ENCODE measurements at places on chromosomes 1 and 21.

GRCh38 chr21:35005077-35005476 lies 44.0 kb downstream of the RUNX1 start:
- H3K36me3 ChIP-seq: peaks cover 13% of the 10 kb centered on the region
- H3K4me3 ChIP-seq: no peak overlapping the region
- H3K27me3 ChIP-seq: no peaks in the 10 kb centered on the region
- peaks cover 73% of the 10 kb centered on the region for H3K4me1 ChIP-seq
- no peak for DNase-seq
- H3K27ac ChIP-seq: no peak overlapping the region

DNA sequence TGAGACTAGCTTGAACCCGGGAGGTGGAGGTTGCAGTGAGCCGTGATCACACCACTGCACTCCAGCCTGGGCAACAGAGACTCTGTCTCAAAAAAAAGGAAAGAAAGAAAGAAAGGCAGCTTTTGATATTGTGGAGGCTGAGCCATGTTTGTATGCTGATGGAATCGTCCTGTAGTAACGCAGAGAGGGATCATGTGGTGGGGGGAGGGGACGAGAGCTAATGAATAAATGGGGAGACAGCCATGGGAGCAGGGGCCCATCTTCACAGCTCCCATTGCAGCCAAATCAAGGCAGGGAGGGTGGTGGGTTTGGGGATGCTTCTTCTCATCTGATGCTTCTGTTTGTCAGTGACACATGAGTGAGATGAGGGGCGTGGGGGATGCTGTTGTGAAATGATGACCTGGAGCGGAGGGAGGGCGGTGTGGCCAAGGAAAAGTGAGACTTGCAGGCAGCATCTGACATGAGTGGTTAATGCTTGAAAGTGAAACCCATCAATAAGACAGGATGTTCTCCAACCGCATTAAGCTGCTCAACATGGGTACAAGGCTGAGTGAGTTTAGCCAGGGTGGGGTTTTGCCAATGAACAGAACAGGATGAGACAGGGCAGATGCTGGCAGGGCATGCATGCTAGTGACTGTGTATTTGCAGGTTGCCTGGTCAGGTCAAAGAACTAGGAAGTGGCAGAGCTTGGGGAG lies 16.7 kb downstream of the SPATA21 start:
- H3K27ac ChIP-seq: peak overlapping the region; percentile 79
- H3K4me1 ChIP-seq: peaks cover 31% of the 10 kb centered on the region
- no peaks in the 10 kb centered on the region for H3K27me3 ChIP-seq
- H3K36me3 ChIP-seq: peaks cover 5% of the 10 kb centered on the region
- peak overlapping the region; percentile 26 for H3K4me3 ChIP-seq
- DNase-seq: peak; percentile 76

DNA sequence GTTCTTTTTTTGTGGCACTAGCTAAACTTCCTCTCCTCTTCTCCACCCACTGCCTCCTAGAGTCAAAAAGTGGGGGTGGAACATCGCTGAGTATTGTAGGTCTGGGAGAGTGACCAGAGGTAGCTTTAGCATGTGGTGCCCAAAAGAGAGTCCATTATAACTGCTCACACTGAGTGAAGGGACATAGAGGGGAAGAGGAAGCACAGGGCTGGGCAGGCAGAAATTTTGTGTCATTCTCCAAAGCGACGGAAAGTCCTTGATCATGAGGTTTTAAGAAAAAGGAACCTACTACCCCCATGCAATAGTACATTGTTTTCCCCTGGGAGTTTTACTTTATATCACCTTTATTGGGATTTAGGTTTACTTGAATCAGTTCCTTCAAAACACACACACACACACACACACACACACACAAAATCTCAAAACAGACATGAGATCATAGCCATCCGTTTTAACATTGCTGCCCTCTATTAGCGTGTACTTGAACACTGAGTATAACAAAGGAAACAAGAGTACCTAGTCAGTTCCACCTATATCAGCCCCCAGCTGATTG lies 4.1 kb downstream of the CD84 start:
- peak overlapping the region; percentile 99 for H3K27ac ChIP-seq
- DNase-seq: no peak
- no peaks in the 10 kb centered on the region for H3K27me3 ChIP-seq
- peaks cover 47% of the 10 kb centered on the region for H3K36me3 ChIP-seq

DNA sequence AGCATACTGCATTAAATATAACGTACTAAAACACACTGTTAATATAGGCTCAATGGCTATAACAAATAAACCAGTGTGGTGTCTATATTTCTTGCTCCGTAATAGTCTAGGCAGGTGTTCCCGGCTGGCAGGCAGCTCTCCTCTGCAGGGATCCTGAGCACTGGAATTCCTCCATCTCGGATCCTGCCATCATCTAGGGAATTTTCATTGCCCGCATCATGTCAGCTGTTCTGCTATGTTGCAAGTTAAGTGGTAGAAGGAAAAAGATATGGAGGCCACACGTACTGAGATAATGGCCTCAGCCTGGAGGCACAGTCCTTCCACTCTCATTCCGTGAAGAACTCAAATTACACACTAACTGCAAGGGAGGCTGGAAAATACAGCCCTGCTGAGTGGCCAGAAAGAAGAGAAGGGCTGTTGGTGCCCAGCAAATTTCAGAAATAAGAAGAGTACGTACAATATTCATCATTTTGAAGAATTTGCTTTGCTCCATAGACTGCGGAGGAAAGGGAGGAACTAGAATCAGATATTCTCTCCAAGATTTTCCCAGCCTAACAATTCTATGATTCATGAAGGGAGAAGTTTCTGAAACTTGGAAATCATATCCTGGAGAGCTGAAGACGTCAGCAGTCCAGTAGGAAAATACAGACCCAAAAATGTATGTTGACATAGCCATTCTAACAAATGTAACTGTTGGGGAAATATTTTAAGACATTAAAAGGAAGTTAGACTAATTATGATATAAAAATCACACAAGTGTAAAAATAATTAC lies 263.3 kb downstream of the MRPL39 start:
- H3K36me3 ChIP-seq: no peaks in the 10 kb centered on the region
- DNase-seq: no peak
- H3K4me3 ChIP-seq: no peak overlapping the region
- H3K27me3 ChIP-seq: peaks cover 51% of the 10 kb centered on the region

DNA sequence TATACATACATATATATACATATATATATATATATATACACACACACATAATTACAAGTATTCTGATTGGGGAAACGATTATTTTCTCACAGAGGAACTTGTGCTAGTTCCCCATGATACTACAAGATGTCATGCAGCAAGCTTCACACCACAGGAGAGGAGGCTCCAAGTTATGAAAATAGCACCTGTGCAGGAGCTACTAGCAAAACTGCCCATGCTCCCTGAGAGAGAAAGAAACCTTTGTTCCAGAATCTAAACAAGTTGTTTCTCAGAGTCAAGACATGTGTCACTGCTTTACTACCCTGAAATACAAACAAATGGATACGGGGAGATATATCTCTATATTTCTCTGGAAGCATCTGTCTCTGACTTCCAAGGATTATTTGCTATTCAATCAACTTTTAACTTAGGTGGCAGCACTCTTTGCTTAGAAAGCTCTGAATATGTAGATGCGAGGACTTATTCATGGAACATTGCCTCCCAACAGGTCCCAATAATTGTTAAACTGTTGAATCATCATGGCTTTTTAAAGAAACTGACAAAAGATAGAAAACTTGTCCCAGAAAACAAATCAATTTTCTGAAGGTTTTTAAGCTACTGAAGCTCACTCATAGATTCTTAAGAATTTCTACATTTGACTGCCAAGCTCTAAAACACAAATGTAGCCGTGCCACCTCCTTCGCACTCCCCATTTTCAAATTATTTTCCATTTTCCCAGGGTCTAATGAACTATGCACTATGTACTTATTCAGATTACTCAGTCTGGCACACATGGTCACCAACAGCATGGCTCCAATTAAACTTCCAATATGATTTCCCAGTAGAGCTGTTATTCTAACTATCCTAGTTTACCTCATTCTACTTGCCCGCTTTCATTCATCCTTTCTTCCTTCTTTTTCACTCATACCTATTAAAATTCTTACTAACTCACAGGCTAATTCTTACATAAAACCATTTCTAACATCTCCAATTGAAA lies 929.1 kb downstream of the LTN1 start:
- DNase-seq: no peak
- no peaks in the 10 kb centered on the region for H3K36me3 ChIP-seq
- H3K4me3 ChIP-seq: no peak overlapping the region
- peaks cover 12% of the 10 kb centered on the region for H3K27me3 ChIP-seq
- H3K27ac ChIP-seq: no peak overlapping the region

- peaks cover 45% of the 10 kb centered on the region for H3K4me1 ChIP-seq
- peak overlapping the region; percentile 90 for H3K27ac ChIP-seq
- peak overlapping the region; percentile 44 for H3K4me3 ChIP-seq
- H3K36me3 ChIP-seq: peaks cover 64% of the 10 kb centered on the region
Measured at GRCh38 chr21:42002421-42002958, 7.7 kb downstream of the ZBTB21 start.

GRCh38 chr1:206832352-206832880 lies 33.0 kb upstream of the IL20 start:
- no peaks in the 10 kb centered on the region for H3K36me3 ChIP-seq
- H3K4me1 ChIP-seq: peaks cover 31% of the 10 kb centered on the region
- H3K4me3 ChIP-seq: no peak overlapping the region
- H3K27ac ChIP-seq: no peak overlapping the region
- no peak for DNase-seq

- no peak for DNase-seq
- no peak overlapping the region for H3K27ac ChIP-seq
- peaks cover 19% of the 10 kb centered on the region for H3K36me3 ChIP-seq
- no peaks in the 10 kb centered on the region for H3K27me3 ChIP-seq
Measured at GRCh38 chr1:31297277-31298247, 730 bp downstream of the ZCCHC17 start.

GRCh38 chr1:153938996-153939395 lies 7.5 kb downstream of the DENND4B start:
- H3K27me3 ChIP-seq: no peaks in the 10 kb centered on the region
- no peak for DNase-seq
- peaks cover 22% of the 10 kb centered on the region for H3K36me3 ChIP-seq
- H3K27ac ChIP-seq: peak overlapping the region; percentile 15
- peaks cover 12% of the 10 kb centered on the region for H3K4me1 ChIP-seq

DNA sequence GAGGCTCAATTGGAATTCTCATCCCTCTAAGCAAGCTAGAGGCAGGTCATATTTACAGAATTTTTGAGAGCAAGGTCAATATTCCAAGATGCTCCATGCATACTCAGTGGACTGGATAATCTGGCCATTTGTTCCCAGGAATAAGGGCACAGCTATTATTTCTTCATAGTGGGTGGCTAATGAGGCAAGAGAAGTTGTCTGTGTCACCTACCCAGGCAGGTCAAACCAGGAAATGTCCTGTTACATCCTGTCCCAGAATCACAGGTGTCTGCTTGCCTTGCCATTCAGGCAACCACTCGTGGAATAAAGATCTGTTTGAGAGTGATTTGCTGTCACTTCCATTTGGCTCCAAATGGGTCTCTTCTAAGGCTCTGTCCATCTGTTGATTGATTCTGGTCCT lies 85.2 kb upstream of the ZP4 start:
- no peak overlapping the region for H3K27ac ChIP-seq
- H3K4me3 ChIP-seq: no peak overlapping the region
- H3K36me3 ChIP-seq: no peaks in the 10 kb centered on the region
- H3K4me1 ChIP-seq: no peaks in the 10 kb centered on the region
- no peaks in the 10 kb centered on the region for H3K27me3 ChIP-seq

DNA sequence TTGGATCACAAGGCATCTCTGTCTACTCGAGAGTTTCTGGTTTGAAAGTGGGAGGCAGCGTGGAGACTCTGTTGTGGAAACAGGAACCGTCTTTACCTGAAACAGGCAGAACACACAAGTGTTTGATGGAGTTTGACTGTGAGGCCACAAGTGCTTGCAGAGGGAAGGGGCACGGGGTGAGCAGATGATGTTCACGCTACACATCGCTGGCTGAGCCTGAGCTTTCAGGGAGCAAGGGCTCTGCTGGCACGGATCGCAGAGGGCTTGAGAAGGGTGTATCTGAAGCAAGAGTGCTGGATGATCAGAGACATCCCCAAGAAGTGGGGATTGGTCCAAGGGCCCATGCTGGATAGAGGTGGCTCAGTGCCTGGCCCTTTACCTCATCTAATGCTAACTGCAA lies 59.3 kb downstream of the IGSF21 start:
- H3K27ac ChIP-seq: no peak overlapping the region
- no peaks in the 10 kb centered on the region for H3K4me1 ChIP-seq
- no peak for DNase-seq
- peaks cover 6% of the 10 kb centered on the region for H3K27me3 ChIP-seq

DNA sequence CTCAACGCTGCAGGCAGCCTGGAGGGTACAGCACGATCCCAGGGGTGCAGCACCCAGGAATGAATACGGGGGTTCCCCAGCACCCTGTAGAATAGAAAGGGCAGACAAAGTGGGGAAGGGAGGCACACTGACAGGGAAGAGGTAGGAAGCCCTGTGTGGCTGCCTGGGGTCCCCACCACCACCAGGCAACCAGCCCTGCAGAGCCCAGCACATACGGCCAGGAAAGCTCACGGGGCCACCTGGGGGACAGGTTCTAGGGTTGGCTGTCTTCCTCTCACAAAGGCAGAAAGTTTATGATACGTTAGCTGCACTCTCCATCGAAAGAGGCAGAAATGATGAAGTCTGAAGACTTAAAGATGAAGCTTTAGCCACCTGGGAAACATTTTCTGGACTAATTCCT lies 52.5 kb downstream of the ARHGEF16 start:
- no peak overlapping the region for H3K27ac ChIP-seq
- no peak for DNase-seq

- no peak overlapping the region for H3K4me3 ChIP-seq
- peaks cover 15% of the 10 kb centered on the region for H3K36me3 ChIP-seq
- H3K27ac ChIP-seq: no peak overlapping the region
- DNase-seq: no peak
- H3K27me3 ChIP-seq: no peaks in the 10 kb centered on the region
Measured at GRCh38 chr21:36254106-36254941, 65.7 kb upstream of the MORC3 start.

GRCh38 chr21:34886240-34887104 lies 162.6 kb downstream of the RUNX1 start:
- H3K4me3 ChIP-seq: peak overlapping the region; percentile 94
- H3K36me3 ChIP-seq: peaks cover 22% of the 10 kb centered on the region
- H3K27ac ChIP-seq: peak overlapping the region; percentile 62
- peaks cover 55% of the 10 kb centered on the region for H3K4me1 ChIP-seq
- peaks cover 6% of the 10 kb centered on the region for H3K27me3 ChIP-seq
